ENCODE measurements at places on chromosomes 7 and 10.

- DNase-seq, result no peak
Observed at GRCh38 chr10:130935128-130935439, 376.4 kb downstream of the TCERG1L start.

- DNase-seq, result no peak
Observed at GRCh38 chr7:55024776-55025175, 6.0 kb downstream of the EGFR start.

GRCh38 chr7:25391295-25391861, 163.1 kb upstream of the NPVF start:
- no peak for DNase-seq

GRCh38 chr7:610141-610530, 90.5 kb upstream of the PDGFA start:
- DNase-seq, result no peak

DNA sequence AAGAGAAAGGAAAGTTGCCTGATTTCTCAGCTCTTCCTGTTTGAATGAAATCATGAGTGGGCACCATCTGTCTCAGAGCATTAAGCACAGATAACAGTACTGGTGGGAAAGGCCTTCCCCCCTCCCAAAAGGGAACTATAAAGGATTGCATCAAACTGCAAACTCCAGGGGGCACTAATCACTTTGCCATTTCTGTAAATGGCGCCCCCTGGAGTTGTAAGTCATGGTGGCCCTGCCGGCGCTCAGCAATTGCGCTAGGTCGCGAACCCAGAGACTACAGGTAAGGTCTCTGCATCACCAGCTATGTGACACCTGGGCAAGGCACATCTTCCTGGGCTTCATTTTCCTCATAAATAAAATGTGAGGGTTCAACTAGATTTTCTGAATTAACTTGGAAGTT, 11.1 kb downstream of the LRRC4 start:
- DNase-seq, result no peak

Data from NCI-H2081 treated with DMSO at 0.1 percent for 48 hours (cell line).